ENCODE measurements at places on chromosomes 11 and 22.

- DNase-seq, result no peak
These were observed 14.6 kb upstream of the VWCE start for GRCh38 chr11:61309739-61310138.

DNA sequence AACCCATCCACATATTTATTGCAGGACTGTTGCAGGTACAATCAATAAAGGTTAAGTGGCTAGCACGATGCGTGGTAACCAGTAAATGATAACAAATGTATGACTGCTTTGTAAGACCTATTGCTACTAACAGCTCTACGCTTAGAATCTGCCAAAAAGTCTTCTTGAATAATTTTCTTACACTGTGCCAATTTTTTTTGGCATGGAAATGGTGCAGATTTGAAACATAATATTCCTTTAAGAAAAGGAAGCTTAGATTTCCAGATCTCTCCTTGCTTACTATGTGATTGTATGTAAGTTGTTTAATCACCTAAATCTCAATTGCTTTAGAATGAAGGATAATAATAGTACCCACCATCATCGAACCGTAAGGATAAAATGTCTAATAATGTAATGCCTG lies 192.0 kb downstream of the LRRC4C start:
- DNase-seq, result no peak

DNA sequence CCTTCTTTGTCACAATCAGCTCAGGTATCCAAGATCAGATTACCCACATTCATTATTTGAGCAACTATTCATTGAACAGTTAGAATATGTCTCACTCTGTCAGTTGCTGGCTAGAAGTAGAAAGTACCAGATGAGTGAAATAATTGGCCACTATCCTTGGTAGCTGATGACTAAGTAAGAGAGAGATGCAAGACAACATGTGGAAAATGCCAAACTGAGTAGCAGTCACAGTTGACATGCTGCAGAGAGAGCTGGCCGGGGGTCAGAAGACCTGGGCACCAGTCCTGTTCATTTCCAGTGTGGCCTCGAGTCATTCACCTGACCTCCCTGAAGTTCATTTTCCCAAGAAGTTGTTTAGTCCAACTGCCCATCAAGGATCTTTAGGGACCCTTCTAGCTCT lies 22.5 kb upstream of the SMIM35 start:
- DNase-seq, result no peak

- no peak for DNase-seq
These were observed 56.2 kb downstream of the NFAM1 start for GRCh38 chr22:42375982-42376381.

GRCh38 chr11:44427432-44427831 lies 117.5 kb upstream of the ALX4 start:
- DNase-seq, result no peak

DNA sequence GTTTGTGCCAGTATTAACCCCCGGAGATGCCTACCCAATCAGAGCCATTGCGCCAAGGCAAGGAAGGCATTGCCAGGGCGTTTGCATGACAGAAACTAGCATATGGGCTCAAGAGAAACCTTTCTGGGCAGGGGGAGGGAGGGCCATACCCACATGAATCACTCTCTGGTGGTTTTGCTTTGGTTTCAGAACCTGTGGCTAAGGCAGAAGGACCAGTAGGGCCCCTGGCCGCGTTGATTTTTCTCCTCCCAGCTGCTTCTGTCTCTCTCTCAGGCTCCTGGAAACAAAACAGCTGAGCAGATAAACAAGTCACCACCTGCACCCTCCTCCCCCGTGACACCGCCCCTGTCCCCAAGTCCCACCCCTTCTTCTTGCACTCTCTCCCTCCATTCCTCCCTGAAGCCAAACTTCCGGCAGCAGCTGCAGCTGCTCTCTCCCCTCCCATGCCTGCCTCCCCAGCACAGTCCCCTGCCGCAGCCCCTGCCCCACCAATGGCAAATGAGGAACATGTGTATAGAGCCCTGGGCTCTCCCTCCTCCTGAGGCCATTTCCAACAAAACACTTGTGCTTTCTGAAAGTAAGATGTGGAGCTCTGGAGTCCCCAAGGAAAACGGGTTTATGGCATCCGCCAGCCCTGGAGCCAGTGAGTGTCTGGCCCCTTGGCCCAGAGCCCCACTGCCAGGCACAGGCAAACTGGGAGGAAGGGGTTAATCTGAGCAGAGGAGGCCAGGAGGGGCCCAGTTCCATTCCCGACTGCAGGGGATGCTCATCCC lies 39.0 kb upstream of the ADA2 start:
- peak; percentile 95 for DNase-seq

GRCh38 chr11:111047374-111047773 lies 198.2 kb upstream of the POU2AF2 start:
- DNase-seq, result no peak

GRCh38 chr22:45452565-45453379 lies 39.3 kb downstream of the RIBC2 start:
- DNase-seq, result no peak

Data from CD4-positive, CD25-positive, alpha-beta regulatory T cell (primary cell).